ENCODE measurements at places on chromosomes 12 and 14. TPM values are rescaled to one million over a fixed set of nuclear protein-coding genes. Genes with fewer than 3 reads are reported as not detected.

Gene ATP5MC2
- total RNA-seq = 671 TPM

Gene MANSC4
- not detected for total RNA-seq

Gene PEBP1
- 280 TPM for total RNA-seq

Gene CLEC9A
- not detected for total RNA-seq

Gene PTCSC3
- total RNA-seq = not detected

Gene TMEM30B
- total RNA-seq = 0.27 TPM

Gene KRT85
- total RNA-seq = not detected

Gene ANG
- 10.6 TPM for total RNA-seq

Gene TAS2R50
- total RNA-seq = not detected

Gene DAD1
- 357 TPM for total RNA-seq

Gene TTC5
- total RNA-seq = 19.5 TPM

Gene GPR65
- not detected for total RNA-seq

Gene TRAF3
- 26.4 TPM for total RNA-seq

Gene KDM2B
- 22.8 TPM for total RNA-seq

Gene HOXC13
- total RNA-seq = 10.3 TPM

Gene PZP
- total RNA-seq = not detected

Gene DIO2
- 6.5 TPM for total RNA-seq

Gene KRT82
- total RNA-seq = not detected

Gene SYNDIG1L
- total RNA-seq = not detected

Gene NINJ2
- total RNA-seq = 0.72 TPM

Gene ADAM21
- not detected for total RNA-seq
